Peyer's patch (tissue), 4 donors: ENCODE measurements at places on chromosomes 6 and 20. TPM values are rescaled to one million over a fixed set of nuclear protein-coding genes. Genes with fewer than 3 reads are reported as not detected.

Gene PHACTR1
- 2.1 TPM for total RNA-seq

Gene APOBEC2
- total RNA-seq: not detected

Gene HLA-DOB
- total RNA-seq: 13.2 TPM

Gene TOMM6
- 52.2 TPM for total RNA-seq

Gene SLC4A11
- total RNA-seq: not detected

Gene DDO
- 9.8 TPM for total RNA-seq

Gene GINM1
- total RNA-seq: 23.1 TPM

Gene IPCEF1
- 19.8 TPM for total RNA-seq

- H3K4me1 ChIP-seq: no peaks in the 10 kb centered on the region
- peaks cover 76% of the 10 kb centered on the region for H3K36me3 ChIP-seq
- no peak overlapping the region for H3K27ac ChIP-seq
- H3K27me3 ChIP-seq: no peaks in the 10 kb centered on the region
- H3K4me3 ChIP-seq: no peak overlapping the region
Measured at GRCh38 chr6:7219310-7219709, 93.7 kb downstream of the SSR1 start.

GRCh38 chr20:51335329-51335841 is 207.1 kb downstream of the NFATC2 start:
- no peaks in the 10 kb centered on the region for H3K4me1 ChIP-seq
- no peak for DNase-seq
- no peaks in the 10 kb centered on the region for H3K27me3 ChIP-seq
- no peaks in the 10 kb centered on the region for H3K36me3 ChIP-seq

DNA sequence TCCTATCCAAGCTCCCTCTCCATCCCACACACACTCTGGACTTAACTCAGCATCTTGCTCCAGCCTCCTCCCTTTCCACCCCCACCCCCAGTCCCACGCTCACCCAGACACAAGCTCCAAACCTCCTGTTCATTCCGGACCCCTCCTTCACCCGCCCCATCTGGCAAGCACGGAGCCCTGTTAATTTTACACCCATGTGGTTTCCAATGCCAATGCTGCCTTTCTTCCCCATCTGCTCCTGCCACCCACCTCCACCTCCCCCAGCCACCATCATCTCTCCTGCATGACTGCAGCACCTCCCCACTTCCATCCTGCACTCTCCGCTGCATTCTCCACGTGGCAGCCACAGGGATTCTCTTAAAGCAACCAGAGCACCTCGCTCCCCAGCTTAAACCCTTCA is 9.9 kb upstream of the CDK5RAP1 start:
- H3K4me3 ChIP-seq: no peak overlapping the region
- no peak overlapping the region for H3K27ac ChIP-seq
- H3K27me3 ChIP-seq: no peaks in the 10 kb centered on the region
- H3K4me1 ChIP-seq: peaks cover 9% of the 10 kb centered on the region

DNA sequence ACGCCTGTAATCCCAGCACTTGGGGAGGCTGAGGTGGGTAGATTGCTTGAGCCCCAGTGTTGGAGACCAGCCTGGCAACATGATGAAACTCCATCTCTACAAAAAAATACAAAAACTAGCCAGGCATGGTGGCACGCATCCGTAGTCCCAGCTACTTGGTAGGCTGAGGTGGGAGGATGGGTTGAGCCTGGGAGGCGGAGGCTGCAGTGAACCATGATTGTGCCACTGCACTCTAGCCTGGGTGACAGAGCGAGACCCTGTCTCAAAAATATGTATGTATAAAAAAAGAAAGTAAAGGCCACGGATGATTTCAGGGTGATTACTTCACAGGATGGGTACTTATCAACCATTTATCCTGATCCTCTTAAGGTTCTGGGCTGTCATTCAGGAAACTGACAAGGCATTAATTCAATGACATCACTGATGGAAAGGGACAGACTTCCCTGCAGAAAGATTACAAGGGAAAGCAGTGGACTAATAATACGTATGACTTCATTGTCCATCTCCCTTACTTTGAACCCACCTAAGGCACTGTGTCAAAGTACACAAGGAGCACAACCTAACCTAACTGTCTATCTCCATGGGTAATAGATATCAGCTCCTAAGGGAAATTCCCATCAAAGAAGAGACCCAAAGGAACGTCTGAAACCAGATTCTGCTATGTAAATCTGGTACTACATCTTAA is 61.2 kb downstream of the ZMYND8 start:
- H3K4me1 ChIP-seq: no peaks in the 10 kb centered on the region
- peak overlapping the region; percentile 46 for H3K27ac ChIP-seq
- H3K36me3 ChIP-seq: no peaks in the 10 kb centered on the region
- DNase-seq: peak; percentile 37
- H3K27me3 ChIP-seq: no peaks in the 10 kb centered on the region
- H3K4me3 ChIP-seq: no peak overlapping the region

GRCh38 chr20:38804682-38805501 is 605 bp upstream of the PPP1R16B start:
- DNase-seq: peak; percentile 93
- no peaks in the 10 kb centered on the region for H3K4me1 ChIP-seq
- peak overlapping the region; percentile 68 for H3K4me3 ChIP-seq

GRCh38 chr20:34343458-34344211 is 19.4 kb upstream of the ITCH start:
- no peaks in the 10 kb centered on the region for H3K4me1 ChIP-seq
- no peak overlapping the region for H3K4me3 ChIP-seq
- DNase-seq: no peak
- H3K27me3 ChIP-seq: no peaks in the 10 kb centered on the region

DNA sequence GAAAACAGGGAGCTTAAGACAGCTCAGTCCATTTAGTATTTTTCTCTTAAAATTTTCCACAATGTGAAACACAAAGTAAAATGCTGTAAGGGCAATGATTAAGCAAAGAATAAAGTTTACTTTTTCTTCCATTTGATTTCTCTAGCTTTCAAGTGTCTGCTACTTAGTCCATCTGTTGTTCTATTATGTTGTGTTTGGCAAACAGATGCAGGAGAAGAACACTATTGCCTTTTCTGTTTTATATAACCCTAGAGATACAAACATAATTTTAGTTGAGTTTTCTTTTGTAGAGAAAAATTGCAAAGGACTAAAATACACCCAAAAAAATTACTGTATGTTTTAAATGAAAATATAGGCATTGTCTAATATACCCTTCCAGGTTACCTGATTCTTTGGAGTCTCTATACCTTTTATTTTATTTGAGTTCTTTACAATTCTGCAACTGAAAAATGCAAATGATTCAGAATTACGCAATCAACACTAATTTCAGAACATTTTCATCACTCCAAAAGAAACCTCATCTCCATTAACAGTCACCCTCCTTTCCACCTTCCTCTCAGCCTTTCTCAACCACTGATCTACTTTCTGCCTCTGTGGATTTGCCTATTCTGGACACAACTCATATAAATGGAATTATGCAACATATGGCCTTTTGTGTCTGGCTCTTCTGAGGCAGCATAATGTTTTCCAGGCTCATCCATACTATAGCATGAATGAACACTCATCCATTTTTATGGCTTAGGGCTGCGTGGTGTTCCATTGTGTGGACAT is 96.9 kb downstream of the MKKS start:
- no peak overlapping the region for H3K4me3 ChIP-seq
- no peak for DNase-seq
- no peaks in the 10 kb centered on the region for H3K27me3 ChIP-seq
- no peaks in the 10 kb centered on the region for H3K36me3 ChIP-seq
- H3K27ac ChIP-seq: no peak overlapping the region
- H3K4me1 ChIP-seq: no peaks in the 10 kb centered on the region

GRCh38 chr6:170129691-170130171 is 161.1 kb downstream of the DLL1 start:
- H3K4me3 ChIP-seq: no peak overlapping the region
- H3K27me3 ChIP-seq: no peaks in the 10 kb centered on the region
- no peaks in the 10 kb centered on the region for H3K36me3 ChIP-seq

DNA sequence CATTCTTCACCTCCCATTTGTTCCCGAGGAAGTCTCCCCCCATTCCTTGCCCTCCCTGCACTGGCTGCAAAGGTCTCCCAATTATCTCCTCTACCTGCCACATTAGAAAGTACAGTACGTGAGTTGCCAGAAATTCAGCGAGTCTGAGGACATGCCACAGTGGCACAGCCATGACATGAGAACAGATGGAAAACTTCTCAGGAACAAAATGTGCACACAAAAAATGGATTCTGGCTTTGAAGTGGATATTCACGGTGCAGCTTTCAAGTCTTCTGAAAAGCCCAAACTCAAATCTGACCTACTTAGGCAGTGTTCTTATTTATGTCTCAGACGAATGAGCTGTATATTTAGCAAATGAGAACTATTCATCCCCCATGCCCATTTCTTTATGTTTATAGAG is 269.1 kb upstream of the ARID1B start:
- no peak for DNase-seq
- H3K27ac ChIP-seq: no peak overlapping the region
- no peaks in the 10 kb centered on the region for H3K27me3 ChIP-seq
- H3K4me3 ChIP-seq: no peak overlapping the region
- no peaks in the 10 kb centered on the region for H3K4me1 ChIP-seq

DNA sequence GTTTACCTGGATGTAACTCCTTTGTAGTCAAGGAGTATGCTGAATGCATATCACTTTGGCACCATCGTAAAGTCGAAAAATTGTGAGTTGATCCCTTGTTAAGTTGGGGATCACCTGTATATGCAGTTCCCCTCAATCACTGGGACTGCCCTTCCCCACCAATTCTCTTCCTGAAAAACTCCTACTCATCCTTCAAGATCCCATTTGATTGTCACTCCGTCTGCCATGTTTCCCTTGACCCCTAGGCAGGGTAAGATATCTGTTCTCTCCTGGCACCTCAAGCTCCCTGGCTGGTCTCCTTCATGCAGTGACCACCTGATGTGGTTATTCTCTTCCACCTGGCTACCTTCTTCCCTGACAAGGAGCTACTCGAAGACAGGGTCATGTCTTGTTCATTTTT is 10.0 kb upstream of the NOL4L start:
- H3K27me3 ChIP-seq: no peaks in the 10 kb centered on the region
- H3K4me1 ChIP-seq: no peaks in the 10 kb centered on the region
- DNase-seq: no peak
- no peak overlapping the region for H3K4me3 ChIP-seq
- H3K36me3 ChIP-seq: no peaks in the 10 kb centered on the region
- H3K27ac ChIP-seq: no peak overlapping the region

GRCh38 chr6:109008537-109009235 is 86.0 kb downstream of the SESN1 start:
- DNase-seq: no peak
- no peaks in the 10 kb centered on the region for H3K4me1 ChIP-seq
- no peaks in the 10 kb centered on the region for H3K36me3 ChIP-seq
- H3K27ac ChIP-seq: peak overlapping the region; percentile 98
- no peaks in the 10 kb centered on the region for H3K27me3 ChIP-seq
- peak overlapping the region; percentile 100 for H3K4me3 ChIP-seq

- H3K27ac ChIP-seq: no peak overlapping the region
- DNase-seq: no peak
- H3K4me1 ChIP-seq: no peaks in the 10 kb centered on the region
- no peaks in the 10 kb centered on the region for H3K36me3 ChIP-seq
Measured at GRCh38 chr6:7794509-7794908, 68.6 kb downstream of the BMP6 start.

- H3K36me3 ChIP-seq: no peaks in the 10 kb centered on the region
- H3K4me3 ChIP-seq: no peak overlapping the region
- no peak for DNase-seq
- no peaks in the 10 kb centered on the region for H3K27me3 ChIP-seq
- H3K4me1 ChIP-seq: no peaks in the 10 kb centered on the region
Measured at GRCh38 chr6:119476554-119476953, 127.0 kb upstream of the MAN1A1 start.

DNA sequence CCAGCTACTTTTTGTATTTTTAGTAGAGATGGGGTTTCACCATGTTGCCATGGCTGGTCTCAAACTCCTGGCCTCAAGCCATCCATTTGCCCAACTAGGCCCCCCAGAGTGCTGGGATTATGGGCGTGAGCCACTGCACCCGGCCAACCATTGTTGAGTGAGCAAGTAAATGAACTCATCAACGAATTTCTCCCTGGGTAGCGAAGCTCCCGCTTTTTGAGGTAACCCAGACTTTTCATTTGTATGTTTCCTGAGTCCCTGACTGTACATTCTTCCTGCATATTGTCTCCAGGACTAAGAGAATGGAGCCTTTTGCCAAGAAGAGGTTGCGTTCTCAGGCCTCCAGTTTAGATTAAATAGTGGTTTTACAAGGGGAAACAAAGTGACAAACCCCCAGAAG is 36.4 kb downstream of the RIPOR3 start:
- DNase-seq: no peak
- no peak overlapping the region for H3K4me3 ChIP-seq
- no peaks in the 10 kb centered on the region for H3K36me3 ChIP-seq
- H3K27me3 ChIP-seq: no peaks in the 10 kb centered on the region
- no peaks in the 10 kb centered on the region for H3K4me1 ChIP-seq
- H3K27ac ChIP-seq: peak overlapping the region; percentile 78

- no peaks in the 10 kb centered on the region for H3K36me3 ChIP-seq
- H3K4me3 ChIP-seq: no peak overlapping the region
- H3K4me1 ChIP-seq: no peaks in the 10 kb centered on the region
Measured at GRCh38 chr6:124432620-124433019, 529.6 kb upstream of the RNF217 start.

GRCh38 chr6:107284805-107285204 is 169.5 kb upstream of the BEND3 start:
- no peak overlapping the region for H3K4me3 ChIP-seq
- no peak overlapping the region for H3K27ac ChIP-seq
- no peak for DNase-seq
- no peaks in the 10 kb centered on the region for H3K4me1 ChIP-seq

DNA sequence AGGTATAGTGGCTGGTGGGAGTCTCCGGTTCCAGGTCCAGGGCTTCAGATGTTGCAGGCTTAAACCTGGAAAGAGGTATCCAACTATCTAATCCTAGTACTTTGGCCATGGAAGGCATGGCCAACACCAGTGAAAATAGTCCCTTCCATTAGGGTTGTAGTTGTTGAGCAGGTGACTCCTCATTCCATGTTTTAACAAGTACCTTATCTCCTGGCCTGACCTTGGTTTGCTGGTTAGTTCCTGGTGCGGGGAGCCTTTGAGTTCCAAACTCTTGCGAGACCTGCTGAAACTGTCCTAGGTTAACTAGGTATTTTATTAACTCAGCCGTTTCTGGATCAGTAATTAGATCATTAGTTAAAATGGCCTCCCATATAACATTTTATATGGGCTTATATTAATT is 165.1 kb upstream of the PROKR2 start:
- no peak for DNase-seq
- H3K27ac ChIP-seq: no peak overlapping the region
- H3K4me1 ChIP-seq: no peaks in the 10 kb centered on the region
- H3K4me3 ChIP-seq: no peak overlapping the region
- no peaks in the 10 kb centered on the region for H3K36me3 ChIP-seq

DNA sequence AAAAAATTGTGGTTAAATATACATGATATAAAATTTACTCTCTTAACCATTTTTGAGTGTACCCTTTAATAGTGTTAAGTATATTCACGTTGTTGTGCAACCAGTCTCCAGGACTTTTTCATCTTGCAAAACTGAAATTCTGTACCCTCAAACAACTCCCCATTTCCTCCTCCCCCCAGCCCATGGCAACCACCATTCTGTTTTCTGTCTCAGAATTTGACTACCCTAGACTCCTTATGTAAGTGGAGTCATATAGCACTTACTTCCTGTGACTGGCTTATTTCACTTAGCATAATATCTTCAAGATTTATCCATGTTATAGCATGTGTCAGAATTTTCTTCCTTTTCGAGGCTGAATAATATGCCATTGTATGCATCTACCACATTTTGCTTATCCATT is 5.1 kb downstream of the VPS16 start:
- H3K27ac ChIP-seq: no peak overlapping the region
- no peaks in the 10 kb centered on the region for H3K27me3 ChIP-seq
- no peaks in the 10 kb centered on the region for H3K4me1 ChIP-seq
- no peaks in the 10 kb centered on the region for H3K36me3 ChIP-seq

- H3K27ac ChIP-seq: no peak overlapping the region
- DNase-seq: no peak
- no peaks in the 10 kb centered on the region for H3K36me3 ChIP-seq
- H3K4me1 ChIP-seq: no peaks in the 10 kb centered on the region
- H3K4me3 ChIP-seq: no peak overlapping the region
- no peaks in the 10 kb centered on the region for H3K27me3 ChIP-seq
Measured at GRCh38 chr20:4560667-4561066, 161.0 kb upstream of the PRND start.
